ENCODE measurements at places on chromosomes 3 and 15.

GRCh38 chr3:105755121-105755886 lies 113.5 kb downstream of the CBLB start:
- no peak for DNase-seq

DNA sequence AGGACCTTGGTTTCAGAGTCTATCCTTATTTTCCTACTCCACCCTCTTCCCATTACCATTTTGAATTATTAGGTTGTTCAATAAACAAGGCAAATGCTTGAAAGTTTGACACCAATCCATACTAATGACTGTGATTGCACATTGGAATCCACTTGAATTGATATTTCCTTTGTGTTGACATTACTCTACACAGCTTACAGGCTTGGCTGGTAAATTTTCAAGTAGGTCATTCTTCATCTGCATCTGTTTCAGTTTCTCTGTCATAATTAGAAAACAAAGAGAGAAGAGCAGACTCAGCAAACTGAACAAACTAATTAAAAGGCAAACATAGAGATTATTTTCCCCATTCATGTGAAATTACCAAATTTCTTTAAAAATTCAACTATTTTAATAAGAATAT lies 732.9 kb upstream of the BCHE start:
- no peak for DNase-seq

DNA sequence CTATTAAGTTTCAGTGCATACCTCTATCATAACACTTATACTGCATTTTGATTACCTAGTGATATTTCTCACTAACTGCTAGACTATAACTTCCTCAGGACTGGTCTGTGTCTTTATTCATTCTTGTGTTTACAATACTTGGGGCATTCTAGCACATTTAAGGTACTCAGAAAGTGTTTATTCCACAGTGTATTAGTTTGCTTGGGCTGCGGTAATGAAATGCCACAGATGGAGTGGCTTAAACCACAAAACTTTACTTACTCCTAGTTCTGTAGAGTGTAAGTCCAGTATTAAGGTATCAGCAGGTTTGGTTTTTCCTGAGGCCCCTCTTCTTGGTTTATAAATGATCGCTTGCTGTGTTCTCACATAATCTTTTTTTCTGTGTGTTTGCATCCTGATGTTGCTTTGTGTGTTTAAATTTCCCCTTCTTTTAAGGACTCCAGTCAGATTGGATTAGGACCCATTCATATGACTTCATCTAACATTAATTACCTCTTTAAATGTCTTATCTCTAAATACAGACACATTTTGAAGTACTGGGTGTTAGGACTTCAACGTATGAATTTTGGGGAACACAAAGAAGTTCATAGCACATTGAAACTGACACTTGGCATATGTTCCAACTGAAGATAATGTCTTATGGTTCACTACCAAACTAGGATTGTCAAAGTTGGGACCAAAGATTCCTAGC lies 23.9 kb downstream of the RNF111 start:
- no peak for DNase-seq

DNA sequence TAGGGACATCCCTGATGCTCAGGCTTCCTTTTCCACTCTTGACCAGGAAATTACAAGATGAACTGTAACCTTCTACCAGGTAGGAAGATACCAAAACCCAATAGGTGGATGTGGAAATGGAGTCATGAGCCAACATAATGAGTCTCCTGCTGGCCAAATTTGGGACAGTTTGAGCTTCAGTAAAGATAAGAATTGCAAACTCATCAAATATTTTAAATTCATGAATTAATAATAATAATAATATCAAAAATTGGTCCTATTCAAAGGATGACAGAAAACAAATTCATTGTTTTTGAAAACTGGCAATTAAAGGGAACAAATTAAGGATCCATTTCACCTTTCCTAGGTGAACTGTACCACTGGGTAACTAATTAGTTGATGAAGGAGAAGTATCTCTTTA lies 309.7 kb downstream of the NEK10 start:
- no peak for DNase-seq

DNA sequence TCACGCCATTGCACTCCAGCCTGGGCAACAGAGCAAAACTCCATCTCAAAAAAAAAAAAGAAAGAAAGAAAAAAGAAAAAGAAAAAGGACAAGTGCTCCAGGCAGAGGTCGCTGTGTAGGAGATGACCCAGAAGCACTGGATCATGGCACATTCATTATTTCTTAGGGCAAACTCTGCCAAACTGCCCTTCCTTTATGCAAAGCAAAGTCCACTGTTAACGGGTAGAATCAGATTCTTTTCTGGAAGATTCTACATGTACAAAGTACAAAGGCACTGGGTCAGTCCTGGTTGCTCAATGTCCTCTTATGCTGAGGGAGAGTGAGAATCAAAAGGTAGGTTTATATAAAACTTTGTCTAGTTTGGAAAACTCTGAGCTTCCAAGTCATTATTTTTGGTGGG lies 144.9 kb downstream of the FEZF2 start:
- DNase-seq = no peak

DNA sequence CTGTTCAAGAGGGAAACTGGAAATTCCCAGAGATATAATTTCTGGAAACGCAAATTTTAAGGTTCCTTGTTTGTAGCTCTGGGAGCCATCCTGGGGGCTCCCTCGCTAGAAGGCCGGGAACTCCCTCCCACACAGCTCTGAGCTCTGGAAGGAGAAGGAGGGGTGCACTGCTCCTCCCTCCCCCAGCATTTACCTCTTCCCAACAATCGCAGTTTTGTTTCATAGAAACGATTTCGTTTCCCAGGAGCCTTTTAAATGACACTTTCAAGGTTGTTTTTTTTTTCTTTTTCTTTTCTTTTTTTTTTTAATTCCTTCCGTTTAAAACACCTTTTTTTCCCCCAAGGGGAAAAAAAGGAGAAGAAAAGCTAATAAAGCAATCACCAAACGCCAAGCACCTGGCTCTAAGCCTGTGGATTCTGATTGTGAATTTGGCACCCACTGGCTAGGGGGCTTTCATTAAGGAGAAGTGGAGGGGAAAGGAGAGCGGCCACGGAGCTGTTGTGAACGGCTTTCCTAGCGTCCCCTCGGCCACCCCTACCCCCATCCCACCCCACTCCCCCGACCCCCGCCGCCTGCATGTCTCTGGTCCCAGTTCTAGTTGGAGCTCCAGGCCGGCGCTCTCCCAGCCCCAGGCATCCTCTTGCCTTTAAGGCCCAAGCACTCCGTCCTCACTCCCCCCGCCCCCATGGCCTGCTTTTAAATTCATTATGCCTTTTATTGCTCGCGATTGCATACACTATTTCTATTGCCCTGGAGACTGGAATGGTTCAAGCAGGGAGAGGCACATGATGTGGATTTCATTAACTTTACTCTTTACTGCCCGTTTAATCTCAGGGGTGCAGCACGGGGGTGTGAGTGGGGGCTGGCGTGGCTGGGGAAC lies 13.6 kb upstream of the CCDC33 start:
- DNase-seq = no peak

DNA sequence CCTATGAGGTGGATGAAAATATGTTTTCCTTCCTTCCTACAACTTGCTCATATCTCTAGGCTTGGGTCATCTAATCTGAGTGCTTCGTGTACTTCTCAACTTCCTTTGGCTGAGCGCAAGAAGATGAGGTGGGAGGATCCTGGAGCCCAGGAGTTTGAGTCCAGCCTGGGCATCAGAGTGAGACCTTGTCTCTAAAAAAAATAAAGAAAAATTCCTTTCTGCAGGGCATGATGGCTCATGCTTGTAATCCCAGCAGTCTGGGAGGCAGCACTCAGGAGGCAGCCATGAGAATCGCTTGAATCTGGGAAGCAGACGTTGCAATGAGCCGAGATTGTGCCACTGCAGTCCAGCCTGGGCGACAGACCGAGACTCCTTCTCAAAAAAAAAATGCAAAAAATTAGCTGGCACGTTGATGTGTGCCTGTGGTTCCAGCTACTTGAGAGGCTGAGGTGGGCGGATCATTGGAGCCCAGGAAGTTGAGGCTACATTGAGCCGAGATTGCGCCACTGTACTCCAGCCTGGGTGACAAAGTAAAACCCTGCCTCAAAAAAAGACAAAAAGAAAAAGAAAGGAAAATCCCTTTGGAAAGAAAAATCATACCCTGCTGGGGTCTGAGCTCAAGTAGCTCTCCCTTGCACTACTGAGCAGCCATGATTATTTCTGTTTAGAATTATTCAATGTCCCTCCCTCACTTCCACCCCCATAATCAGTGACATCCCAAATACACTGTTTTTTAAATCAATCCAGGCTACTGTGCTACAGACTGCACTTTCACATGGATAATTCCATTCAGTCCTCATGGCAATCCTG lies 28.0 kb upstream of the RAB11A start:
- DNase-seq = peak; percentile 77

DNA sequence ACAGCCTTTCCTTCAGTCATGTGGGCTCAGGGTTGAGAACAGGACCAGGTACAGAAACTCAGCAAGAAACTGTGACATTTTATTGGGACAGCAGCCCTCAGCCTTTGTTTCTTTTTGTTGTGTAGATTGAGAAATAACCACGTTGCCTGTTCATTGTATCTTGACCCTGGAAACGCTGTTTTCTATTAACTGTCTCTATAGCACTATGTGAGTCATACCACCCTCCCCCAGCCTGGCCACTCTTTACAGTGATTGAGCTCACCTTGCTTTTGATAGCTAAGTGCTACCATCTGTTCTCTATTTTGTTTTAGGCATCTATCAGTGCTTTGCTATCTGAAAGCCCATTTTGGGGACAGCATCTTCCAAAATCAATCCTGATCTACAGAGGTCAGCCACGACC lies 127.9 kb downstream of the CD47 start:
- DNase-seq = no peak

- no peak for DNase-seq
Observed at GRCh38 chr3:132433121-132433520, 15.8 kb downstream of the DNAJC13 start.

DNA sequence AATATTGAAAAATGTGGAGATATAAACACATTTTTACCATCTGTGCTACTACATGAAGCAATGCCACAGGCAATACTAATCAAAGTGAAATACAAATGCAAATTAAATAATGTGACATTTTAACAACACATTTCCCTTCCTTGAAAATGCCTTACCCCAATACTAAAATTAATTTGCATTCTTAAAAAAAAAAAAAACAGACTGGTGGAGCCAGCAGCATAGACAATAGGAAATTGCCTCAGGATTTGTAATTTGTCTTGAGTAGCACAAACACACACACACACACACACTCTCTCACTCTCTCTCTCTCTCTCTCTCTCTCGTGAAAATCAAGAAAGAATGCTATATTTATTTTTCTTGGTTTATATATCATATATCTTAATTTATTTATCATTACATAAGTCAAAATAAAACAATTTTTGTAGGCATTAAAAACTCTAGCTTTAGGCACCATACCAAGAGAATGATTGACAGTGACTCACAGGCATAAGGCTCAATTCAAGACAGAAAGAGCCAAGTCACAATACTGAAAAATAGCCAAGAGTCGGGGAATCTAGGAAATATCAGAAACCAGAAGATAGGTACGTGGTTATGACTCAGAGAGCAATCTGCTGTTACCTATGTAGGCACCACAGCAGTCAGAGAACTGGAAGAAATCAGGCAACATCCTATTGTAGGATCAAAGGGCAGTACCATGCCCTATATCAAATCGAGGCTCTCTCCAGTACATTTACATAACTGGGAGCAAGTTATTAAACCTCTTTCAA lies 23.0 kb downstream of the SUCNR1 start:
- no peak for DNase-seq

Data from inflammatory macrophage (primary cell).